ENCODE measurements at places on chromosomes 13 and 19. TPM values are rescaled to one million over a fixed set of nuclear protein-coding genes. Genes with fewer than 3 reads are reported as not detected.

DNA sequence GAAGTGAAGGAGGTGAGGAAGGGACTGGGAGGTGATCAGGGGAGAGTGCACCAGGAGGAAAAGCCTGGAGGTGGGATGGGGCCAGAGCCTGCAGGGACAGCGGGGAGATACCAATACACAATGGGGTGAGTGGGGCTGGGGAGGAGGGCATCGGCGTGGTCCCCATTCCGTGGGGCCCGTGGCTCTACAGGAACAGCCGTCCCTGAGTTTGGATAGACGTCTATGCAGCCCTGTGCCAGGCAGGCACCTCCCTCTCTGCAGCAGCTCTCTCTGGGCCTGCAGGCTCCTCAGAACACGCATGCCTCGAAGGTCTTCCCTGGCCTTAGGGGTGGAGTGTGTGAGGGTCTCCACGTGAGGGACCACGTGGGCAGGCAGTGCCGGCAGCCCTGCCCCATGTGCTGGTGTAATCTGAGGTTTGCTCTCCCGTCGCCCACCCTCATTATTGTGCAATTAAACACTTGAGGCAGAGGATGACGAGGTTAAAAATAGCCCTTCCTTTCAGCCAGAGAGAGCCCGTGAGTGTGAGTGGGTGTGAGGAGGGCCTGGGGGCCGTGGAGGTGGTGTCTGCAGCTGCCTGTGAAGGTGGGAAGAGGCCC, 16.5 kb downstream of the C2CD4C start:
- no peak for DNase-seq

TEX29 gene
- total RNA-seq, result 1.2 TPM

- DNase-seq, result no peak
These were observed 237.3 kb upstream of the GPC6 start for GRCh38 chr13:92989301-92989700.

GRCh38 chr13:45353895-45354294, 12.9 kb upstream of the TPT1 start:
- DNase-seq, result no peak

GRCh38 chr19:11164879-11165406, 9.4 kb upstream of the SPC24 start:
- DNase-seq, result peak; percentile 89

DNA sequence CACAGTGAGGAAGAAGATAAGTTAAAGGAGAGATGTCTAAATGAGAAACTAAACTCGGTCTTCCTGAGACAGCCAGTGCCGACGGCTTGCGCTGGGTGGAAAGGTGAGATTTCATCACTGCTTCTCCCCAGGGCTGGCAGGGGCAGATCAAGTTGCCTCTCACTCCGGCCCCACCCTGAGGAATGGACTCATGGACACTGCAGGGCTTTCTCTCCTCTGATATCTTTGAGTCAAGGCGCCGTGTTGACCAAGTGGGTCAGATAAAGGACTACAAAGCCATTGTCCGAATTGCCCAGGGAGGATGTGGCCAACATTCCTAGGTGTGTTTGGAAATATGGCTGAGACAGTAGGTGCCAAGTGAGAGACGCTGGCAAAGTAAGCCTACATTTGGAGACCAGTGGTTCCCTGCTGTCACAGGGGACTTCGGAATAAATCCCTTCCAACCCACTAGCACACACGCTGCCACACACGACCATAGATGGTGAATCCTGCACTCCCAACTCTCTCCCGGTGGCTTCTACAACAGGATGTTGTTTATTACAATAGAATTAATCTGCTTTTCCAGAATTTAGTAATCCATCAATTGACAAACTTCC, 156.5 kb upstream of the TSC22D1 start:
- DNase-seq, result peak; percentile 85

- no peak for DNase-seq
These were observed 20.1 kb downstream of the COL4A2 start for GRCh38 chr13:110327051-110327721.

DNA sequence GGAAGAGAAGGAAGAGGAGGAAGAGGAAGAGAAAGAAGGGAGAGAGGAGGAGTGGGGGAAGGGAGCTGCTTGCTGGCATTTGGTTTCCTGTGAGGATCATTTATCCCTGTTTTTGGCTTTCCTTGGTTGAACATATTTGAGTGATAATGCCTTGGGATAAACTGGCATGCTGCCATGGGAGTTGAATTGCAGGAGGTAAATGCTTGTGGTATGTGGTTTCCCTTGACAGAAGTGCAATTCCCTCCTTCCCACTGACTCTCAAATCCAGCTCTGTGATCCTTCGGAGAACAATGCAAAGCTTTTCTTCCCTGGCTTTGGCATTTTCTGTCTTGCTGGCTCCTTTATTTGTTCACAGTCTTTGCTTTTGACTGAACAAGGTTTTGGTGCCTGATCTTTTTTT, 27.2 kb upstream of the CBY2 start:
- DNase-seq, result no peak

SYNGR4 gene
- not detected for total RNA-seq

DNA sequence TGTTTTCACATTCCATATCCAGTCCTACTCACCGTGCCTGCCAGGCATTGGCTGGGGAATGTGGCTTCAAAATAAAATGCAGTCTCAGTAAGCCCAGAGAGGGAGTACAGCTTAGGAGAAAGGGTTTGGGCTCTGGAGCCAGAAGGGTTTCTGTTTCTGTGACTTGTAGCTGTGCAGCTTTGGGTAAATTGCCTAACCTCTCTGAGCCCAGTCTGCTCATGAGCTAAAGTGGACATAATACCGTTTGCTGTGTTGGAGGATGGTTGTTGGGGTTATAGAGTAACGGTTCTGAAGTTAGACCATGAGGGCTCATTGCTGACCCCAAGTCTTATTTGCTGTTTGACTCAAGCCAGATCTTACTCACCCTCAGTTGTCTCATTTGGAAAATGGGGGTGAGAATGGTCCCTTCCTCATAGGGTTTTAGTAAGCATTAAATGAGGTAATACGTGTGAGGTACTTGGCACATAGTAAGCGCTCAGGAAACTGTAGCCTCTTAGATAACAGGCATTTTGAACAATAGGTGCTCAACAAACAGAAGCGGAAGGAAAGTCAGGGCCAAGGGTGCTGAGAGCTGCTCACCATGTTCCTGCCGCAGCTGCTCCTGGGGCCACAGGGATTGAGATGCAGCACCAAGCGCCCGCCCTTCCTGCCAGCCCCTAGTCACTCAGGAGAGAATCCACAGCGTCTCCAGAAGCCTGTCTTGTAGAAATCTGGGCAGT, 45.5 kb downstream of the C13orf42 start:
- DNase-seq, result no peak

ASPDH gene
- not detected for total RNA-seq

- DNase-seq, result no peak
These were observed 2.8 kb downstream of the TNFSF13B start for GRCh38 chr13:108272333-108272732.

MAP1S gene
- total RNA-seq, result 60.6 TPM

GRCh38 chr13:34591900-34592529, 350.1 kb upstream of the NBEA start:
- DNase-seq, result peak; percentile 70

- DNase-seq, result no peak
These were observed 28.2 kb downstream of the FCGBP start for GRCh38 chr19:39906283-39906682.

- no peak for DNase-seq
These were observed 628 bp upstream of the SLC17A7 start for GRCh38 chr19:49441960-49442350.

- DNase-seq, result no peak
These were observed 500.9 kb downstream of the MYO16 start for GRCh38 chr13:109130093-109130835.

RHPN2 gene
- 1.0 TPM for total RNA-seq

ERVV-1 gene
- not detected for total RNA-seq

GRCh38 chr13:30818323-30818960, 83.1 kb downstream of the ALOX5AP start:
- peak; percentile 66 for DNase-seq

- DNase-seq, result peak; percentile 83
These were observed 5.1 kb downstream of the CD37 start for GRCh38 chr19:49340069-49340864.

DNA sequence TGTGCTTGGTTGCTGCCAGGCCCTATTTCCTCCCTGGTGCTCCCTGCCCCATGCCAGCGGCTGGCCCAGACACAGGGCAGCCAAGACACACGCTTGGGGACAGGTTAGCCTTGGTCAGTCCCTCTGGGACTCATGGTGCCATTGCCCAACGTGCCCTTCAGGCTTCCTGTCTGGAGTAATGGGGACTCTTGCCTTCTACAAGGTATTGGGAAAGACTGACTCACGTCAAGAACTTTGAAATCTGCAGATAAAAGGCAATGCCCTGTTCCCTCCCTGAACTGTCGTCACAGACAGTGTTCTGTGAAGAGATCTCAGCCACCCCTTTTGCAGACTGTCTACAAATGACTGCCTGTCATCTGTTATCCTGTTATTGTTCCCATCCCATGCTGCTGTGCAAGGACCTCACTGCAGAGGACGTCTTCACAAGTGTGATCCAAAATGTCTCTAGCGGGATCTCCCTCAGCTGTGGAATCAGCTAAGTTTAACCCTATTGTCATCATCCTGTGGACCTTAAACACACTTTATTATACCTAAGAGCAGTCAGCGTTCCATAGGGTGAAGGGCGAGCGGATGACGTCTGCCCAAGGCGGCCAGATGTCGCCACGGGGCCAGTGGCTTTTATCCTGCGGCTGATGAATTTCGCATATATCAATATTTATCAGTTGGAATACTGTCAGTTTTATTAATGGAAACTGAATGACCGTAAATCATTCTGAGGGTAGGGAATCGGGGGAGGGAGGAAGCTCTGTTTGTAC, 59.0 kb downstream of the GSX1 start:
- DNase-seq, result no peak

DNA sequence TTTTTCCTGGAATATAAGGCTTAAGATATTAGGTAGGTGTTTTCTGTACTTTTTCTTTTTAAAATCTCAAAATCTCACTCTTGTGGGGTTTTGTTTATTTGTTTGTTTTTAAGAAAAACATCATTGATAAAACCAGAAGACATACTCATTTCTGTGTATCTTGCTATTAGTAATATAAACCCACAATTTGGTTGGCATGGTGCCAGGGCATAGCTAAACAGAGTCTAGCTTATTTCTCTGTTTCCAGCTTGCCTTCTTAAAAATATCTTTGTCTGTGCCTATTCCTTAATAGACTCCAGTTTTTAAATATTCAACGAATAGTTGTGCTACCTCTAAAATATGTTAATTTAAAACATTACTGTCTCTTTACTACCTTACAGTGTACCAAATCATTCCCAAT, 1121.9 kb upstream of the PCDH20 start:
- no peak for DNase-seq

GRCh38 chr19:5154129-5154798, 185.4 kb downstream of the KDM4B start:
- no peak for DNase-seq

- no peak for DNase-seq
These were observed 20.5 kb upstream of the ALOX5AP start for GRCh38 chr13:30714629-30715371.

DNA sequence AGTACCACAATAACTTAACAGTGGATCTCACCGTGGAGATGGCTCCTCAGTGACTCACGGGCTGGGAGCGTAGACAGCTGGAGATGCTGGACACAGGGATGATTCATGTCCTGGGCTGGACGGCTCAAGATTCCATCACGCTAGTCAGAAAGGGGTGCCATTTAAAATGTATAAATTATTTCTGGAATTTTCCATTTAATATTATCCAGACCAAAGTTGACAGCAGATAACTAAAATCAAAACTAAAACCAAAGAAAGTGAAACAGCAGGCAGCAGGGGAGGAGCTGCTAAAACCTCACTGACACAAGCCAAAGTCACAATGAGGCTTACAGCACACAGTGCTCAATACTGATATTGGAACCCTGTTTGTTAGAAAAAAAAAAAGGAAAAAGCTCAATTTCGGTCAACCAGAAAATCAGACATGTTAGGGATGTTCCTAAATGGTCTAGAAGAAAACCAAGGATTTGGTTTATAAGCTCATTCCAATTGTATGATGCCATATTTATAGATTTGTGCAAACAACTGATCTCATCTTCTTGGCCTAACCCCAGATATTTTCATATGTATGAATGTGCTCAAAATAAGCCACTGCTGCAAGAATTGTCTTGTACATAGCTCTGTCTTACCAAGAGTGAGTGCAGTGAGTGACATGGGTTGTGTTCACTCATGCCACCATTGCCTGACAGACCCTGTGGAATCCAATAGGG, 111.8 kb downstream of the SACS start:
- peak; percentile 83 for DNase-seq

NKPD1 gene
- 0.09 TPM for total RNA-seq

DNA sequence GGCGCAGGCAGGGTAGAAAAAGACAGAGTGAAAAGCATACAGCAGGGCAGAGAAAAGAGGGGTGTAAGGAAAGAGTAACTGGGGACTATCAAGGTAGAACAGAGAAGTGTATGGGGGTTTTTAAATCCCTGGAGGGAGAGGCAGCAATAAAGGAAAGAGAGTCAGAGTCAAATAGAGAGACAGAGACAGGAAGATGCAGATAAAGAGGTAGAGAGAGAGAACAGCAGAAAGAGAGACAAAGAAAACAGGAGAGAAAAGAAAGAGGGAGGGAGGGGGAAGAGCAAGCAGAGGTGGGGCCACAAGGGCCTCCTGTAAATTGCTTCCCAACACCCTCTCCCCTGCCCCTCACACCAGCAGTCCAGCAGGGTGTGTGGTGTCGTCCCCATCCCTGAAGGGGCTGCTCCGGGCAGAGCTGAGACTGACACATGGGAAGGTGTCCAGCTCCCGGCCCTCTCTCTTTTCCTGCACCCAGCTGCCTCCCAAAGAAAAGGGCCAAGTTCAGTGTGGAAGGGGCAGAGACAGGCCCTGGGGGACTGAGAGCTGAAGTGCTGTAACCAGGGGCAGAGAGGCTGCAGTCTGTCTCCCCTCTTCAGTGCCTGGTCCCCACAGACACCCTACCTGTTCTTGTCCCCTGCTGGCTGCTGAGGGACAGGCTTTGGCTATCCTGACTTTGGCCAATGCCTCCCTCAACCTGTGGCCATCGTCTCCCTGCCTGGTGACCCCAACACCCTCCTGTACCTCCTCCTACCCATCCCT, 17.4 kb upstream of the POU2F2 start:
- DNase-seq, result no peak

DNA sequence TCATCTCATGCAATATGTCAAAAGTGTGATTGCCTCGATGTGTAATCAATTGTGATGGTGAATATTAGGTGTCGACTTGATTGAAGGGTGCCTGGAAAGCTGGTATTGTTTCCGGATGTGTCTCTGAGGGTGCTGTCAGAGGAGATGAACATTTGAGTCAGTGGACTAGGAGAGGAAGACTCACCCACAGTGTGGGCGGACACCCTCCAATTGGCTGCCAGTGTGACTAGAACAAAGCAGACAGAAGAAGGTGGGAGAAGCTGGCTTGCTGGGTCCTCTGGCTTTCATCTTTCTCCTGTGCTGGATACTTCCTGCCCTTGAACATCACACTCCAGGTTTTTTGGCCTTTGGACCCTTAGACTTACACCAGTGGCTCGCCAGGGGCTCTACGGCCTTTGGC, 15.5 kb upstream of the CABP5 start:
- no peak for DNase-seq

- no peak for DNase-seq
These were observed 8.5 kb downstream of the SIGLEC11 start for GRCh38 chr19:49952479-49952836.
